GOT3 (cell line): ENCODE measurements at places on chromosomes 5 and 9.

- DNase-seq = no peak
Measured at GRCh38 chr5:473551-474192, 30.7 kb downstream of the EXOC3 start.

- no peak for DNase-seq
Measured at GRCh38 chr5:126339215-126339805, 83.9 kb upstream of the GRAMD2B start.

GRCh38 chr9:77424993-77425392 is 223.1 kb downstream of the GNA14 start:
- DNase-seq = no peak

- DNase-seq = no peak
Measured at GRCh38 chr5:58085800-58086199, 374.1 kb downstream of the PLK2 start.

DNA sequence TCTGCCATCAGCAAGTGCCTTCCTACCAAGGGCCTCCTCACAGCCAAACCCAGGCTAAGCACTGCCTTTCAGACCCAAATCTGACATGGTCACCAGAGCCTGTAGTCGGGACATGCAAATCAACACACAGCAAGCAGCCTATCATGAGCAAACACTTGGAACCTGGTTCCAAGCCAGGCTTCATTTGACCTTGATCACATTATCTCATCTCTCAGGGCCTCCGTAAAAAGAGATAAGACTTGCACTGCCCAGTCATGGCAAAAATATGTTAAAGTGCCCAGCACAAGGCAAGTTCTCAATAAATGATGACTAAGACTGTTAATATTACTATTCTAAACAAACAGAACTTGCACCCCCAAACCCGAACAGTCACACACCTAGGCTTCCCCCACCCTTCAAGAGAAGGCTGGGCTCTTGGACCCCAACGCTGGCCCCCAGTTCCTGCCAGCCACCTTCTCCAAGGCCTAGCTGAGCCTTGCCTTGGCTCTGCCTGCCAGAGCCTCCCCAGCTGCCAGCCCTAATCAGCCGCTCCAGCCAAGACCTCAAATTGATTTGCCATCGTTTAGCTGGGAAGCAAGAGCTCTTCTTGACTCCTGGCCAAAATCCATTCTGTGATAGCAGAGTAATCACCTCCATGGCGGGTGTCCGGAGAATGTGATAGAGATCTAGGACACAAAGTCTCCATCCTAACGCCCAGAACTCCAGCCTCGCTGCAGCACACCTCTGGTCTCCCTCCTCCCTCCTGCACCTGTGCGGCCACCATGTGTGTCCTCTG is 18.7 kb downstream of the CPLX2 start:
- DNase-seq = no peak

DNA sequence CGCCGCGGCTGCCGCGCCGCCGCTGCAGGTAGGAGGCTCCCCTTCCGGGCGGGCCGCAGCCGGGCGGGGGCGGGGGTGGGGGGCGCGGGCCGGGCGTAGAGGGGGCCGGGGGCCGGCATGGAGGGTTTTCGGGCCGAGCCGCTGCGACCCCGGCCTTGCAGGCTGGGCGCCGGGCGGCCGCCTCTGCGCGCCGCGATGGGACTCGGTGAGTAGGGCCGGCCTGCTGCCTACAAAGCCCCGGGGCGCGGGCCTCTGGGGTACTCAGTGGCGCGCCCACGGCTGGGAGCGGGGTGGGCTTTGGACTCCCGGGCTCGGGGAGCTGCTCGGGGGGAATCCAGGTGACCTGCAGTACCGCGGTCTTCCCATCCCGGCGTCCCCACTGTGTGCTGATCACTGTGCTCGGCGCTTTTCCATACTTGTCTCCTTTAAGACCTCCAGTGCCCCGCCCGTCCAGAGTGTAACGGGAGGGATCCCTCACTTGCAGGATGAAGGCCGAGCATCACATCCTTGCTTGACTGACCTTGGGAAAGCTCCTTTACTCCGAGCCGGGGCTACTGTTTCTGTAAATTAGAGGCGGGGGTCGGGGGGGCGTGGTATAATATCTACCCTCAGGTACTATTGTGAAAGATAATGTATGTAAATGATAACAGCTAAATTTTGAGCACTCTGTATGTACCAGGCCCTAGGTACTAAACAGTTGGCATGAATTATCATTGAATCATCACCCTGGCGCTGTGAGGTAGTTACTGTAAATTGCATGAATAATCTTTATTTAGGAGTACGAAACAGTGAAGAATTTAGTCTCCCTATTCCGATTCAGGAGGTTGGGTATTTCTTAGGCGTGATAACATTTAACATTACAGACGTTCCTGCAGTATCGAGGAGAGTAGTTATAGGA is 672 bp downstream of the MSANTD3 start:
- no peak for DNase-seq

DNA sequence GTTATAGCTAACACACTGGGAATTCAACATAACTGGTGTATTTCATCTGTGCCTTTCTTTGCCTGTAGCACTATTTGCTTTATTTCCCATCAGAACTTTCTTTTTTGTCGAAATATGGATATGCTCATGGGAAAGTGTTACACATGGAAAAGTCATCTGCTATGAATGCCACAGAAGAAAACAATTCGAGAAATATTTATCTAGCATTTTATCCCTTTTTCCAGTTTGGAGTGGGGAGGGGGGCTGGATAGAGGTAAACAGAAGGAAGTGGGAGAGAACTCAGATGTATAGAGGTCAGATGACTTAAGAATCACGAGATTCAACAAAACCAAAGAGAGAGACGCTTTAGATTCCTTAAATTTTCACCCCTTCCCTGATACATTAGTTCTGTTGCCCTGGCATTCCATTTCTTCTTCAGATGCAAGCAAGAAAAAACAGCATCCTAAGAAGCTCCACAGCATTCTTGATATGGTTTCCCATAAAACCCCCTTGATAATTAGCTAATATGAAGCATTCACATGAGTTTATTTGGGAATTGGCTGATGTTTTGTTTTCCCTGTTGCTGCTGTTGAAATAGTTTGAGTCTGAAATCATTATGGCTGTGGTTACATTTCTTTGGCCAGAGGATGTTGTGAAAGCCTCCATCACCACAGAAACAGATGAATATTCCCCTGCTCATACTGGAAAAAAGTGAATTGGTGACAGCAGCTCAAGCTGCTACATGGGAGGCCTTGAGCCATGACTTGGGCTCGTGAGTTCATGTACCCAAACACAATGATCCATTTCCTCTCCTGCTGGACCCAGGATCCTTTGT is 335.8 kb upstream of the DAB2 start:
- peak; percentile 8 for DNase-seq

DNA sequence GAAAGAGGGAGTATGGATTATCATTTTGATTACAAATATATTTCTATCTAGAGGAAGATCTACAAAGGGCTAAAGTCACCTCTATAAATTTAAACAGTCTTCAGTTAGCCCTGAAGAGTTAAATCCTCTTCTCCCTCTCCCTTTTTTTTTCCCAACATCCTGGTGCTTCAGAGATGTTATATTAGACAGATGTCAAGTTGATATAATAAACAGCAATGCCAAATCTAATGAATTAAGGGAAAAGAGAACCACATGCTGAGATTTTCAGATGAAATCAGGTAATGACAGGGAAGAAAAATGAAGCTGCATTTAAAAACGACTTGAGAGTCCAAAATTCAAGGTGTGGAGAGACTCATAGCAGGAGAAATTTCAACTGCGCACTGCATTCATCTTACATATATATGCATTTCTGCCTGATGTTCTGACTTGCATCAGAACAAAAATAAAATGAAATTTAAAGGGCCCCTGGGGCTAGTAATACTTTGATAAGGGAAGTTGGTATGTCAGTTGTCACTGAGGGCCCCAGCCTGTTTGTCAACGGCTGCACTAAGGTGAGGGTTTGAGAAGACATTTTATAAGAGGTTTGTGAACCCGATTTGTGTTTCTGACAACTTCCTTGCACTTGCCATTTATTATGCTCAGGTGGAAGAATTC is 338.9 kb upstream of the PANK3 start:
- DNase-seq = no peak

GRCh38 chr5:79456890-79457583 is 56.9 kb downstream of the HOMER1 start:
- no peak for DNase-seq

DNA sequence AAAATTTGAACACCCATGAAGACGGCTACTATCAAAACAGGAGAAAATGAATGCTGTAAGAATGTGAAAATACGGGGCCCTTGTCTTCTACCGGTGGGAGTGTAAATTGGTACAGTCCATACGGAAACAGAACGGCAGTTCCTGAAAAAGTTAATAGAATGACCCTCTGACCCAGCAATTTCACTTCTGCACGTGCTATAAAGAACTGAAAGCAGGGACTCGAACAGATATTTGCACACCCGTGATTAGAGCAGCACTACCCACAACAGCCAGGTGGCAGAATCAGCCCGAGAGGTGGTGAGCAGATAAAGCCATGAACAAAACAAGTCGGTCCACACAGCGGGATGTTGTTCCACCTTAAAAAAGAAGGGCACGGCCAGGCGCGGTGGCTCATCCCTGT is 22.6 kb upstream of the SLC12A7 start:
- no peak for DNase-seq

DNA sequence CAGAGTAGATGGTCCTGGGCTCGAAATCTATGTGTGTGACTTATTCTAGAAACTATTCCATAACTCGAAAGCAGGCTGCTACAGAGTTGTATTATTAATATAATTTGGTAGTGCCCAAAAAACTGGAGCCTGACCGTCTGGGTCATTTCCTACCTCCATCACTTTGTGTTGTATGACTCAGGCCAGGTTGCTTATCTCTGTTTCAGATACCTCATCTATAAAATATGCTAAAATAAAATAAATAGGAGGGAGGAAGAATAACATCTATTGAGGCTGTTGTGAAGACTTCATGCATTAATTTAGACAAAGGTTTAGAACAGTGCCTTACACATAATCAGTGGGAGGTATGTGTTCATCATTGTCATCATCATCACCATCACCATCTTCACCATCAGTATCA is 57.7 kb downstream of the PDE4D start:
- DNase-seq = no peak

DNA sequence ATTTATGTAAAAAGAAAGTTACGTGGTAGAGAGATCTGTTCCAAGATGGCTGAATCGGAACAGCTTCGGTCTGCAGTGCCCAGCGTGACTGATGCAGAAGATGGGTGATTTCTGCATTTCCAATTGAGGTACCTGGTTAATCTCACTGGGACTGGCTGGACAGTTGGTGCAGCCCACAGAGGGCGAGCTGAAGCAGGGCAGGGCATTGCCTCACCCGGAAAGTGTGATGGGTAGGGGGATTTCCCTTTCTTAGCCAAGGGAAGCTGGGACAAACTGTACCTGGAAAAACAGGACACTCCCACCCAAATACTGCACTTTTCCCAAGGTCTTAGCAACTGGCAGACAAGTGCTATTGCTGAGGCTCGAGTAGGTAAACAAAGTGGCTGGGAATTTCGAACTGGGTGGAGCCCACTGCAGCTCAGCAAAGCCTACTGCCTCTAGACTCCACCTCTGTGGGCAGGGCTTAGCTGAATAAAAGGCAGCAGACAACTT is 13.1 kb upstream of the HSD17B4 start:
- DNase-seq = no peak

DNA sequence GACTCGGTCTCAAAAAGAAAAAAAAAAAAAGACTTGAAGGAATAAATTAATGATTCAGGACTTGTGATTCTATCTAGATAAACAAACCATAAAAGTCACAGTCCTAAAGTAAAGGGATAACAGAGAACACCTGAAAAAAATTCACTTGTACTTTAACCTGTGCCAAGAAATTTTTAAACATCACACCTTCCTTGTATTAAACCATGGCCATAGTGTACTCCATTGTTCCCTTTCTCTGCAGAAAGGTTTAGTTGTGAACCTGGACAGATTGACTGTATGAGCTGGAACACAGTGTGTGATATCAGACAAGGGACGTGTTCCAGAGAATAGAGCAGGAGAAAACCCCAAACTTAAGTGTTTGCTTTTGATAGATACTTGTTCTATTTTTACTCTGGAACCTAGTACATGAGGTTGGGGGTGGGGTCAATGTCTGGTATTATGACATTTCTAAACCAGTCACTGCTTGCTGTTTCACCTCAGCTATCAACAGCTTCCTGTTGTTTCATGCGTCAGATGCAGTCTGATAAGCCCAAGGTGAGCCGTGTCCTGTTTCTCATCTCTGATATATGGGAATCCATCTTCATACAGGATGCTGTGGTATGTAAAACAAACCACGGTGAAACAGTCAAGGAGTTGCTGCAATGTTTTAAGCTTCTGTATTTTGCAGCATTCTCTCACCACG is 62.5 kb upstream of the ITGA1 start:
- no peak for DNase-seq

- DNase-seq = no peak
Measured at GRCh38 chr5:158643840-158644239, 455.9 kb downstream of the EBF1 start.

- no peak for DNase-seq
Measured at GRCh38 chr9:106619211-106619610, 243.8 kb upstream of the ZNF462 start.

DNA sequence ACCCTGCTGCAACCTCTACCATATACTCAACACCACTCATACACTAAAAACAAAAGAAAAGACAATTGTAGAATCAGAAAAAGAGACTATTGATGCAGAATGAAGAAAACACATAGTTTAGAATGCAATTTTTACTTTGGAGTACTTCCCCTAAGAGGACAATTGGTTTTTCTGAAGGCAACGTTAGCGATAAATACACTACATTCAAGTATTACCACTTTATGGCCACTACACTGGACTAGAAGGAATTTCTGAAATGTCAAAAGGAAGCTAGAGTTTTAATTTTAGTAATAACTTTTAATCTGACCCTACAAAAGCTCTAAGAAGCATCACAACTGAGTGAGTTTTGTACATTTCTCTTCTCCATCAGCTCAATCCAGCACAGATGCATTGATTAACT is 24.7 kb downstream of the PUM3 start:
- DNase-seq = no peak

GRCh38 chr9:90556897-90557675 is 85.5 kb downstream of the DIRAS2 start:
- DNase-seq = no peak

GRCh38 chr9:124707666-124708065 is 63.4 kb downstream of the NR6A1 start:
- DNase-seq = no peak

GRCh38 chr9:132833550-132834121 is 44.4 kb downstream of the AK8 start:
- no peak for DNase-seq

- DNase-seq = no peak
Measured at GRCh38 chr5:32129074-32129598, 45.0 kb downstream of the GOLPH3 start.

- no peak for DNase-seq
Measured at GRCh38 chr9:75937521-75938258, 47.2 kb downstream of the PCSK5 start.
